SIG-M5 (cell line): ENCODE measurements at places on chromosomes 4 and X.

DNA sequence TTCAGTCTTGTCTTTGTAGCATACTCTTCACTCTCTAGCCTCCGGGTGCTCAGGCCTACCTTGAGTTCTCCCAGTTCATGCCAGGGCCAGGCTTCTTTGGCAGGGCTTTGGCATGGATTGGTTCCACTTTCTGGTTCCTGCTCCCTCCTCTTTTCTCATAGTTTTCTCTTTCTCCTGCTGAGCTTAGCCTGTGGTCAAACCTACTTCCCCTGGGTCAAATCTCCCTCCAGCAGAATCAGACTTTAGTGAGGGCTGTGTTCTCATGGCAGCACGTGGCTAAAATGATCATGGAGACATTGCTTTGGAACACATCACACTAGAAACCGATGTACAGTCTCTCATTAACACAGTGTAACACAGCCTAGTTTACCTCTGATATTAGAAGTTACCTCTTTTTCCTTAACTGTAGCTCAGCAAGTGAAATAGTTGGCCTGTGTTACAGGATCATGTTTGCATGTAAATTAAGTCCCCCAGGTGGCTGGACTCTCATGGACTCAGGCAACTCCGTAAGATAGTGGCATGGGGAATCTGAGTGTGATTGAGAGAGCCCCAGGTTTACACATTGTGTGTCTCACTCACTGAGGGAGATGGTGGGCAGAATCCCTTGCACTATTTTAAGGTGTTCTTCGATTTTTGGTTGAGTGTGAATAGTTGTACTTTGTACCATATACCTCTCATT, 13.3 kb downstream of the RAB9A start:
- DNase-seq, result no peak

- no peak for DNase-seq
Measured at GRCh38 chr4:13640149-13640940, 12.8 kb upstream of the BOD1L1 start.

DNA sequence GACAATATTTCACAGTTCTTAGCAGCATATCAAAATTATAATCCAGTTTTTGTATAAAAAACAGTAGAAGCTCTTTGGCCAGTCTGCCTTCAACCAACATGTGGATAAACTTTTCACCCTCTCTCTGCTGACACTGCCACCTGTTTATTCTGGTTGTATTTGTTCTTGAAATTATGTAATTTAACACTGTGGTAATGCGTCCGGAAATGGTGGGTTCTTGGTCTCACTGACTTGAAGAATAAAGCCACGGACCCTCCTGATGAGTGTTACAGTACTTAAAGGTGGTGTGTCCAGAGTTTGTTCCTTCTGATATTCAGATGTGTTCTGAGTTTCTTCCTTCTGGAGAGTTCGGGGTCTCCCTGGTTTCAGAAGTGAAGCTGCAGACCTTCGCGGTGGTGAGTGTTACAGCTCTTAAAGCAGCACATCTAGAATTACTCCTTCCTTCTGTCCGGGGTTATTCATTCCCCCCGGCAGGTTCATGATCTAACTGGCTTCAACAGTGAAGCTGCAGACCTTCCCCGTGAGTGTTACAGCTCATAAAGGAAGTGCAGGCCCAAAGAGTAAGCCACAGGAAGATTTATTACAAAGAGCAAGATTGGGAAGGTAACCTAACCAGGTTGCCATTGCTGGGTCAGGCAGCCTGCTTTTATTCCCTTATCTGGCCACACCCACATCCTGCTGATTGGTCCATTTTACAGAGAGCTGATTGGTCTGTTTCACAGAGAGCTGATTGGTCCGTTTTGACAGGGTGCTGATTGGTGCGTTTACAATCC, 15.7 kb downstream of the FAM184B start:
- DNase-seq, result no peak

DNA sequence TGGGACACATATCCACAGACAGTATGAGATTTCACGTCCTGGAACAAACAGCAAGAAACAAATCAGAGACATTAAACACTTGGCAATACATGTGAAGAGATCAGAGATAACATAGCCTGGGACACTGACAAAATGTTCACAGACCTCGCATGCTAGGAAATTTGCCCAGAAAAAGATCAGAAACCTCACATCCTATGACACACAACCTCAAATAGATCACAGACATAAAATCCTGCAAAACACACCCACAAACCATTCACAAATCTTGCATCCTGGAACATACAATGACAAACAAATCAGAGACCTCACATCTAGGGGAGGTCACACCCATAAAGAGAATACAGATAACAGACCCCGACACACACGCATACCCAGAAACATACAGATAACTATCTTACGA, 18.0 kb downstream of the SUV39H1 start:
- no peak for DNase-seq

DNA sequence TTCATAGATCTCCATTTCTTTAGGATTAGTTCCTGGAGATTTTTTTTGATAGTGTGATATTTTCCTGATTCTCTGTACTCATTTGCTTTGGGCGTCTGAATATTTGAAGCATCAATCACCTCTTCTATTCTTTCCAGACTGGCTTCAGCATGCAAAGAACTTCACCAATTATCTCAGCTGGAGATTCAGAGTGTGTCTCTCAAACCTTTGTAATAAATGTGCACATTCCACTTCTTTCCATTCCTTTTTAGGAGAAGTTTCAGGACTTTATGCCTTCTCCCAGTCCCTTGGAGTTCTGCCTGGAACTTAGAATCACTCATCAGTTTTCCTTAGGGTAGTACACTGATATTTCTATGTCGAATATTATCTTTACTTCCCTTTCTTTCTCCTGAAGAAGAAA, 334.8 kb downstream of the TEX13C start:
- DNase-seq, result no peak

- no peak for DNase-seq
Measured at GRCh38 chr4:749698-750666, 44.4 kb downstream of the PCGF3 start.

GRCh38 chr4:82043081-82043808, 330.5 kb downstream of the HNRNPD start:
- no peak for DNase-seq

DNA sequence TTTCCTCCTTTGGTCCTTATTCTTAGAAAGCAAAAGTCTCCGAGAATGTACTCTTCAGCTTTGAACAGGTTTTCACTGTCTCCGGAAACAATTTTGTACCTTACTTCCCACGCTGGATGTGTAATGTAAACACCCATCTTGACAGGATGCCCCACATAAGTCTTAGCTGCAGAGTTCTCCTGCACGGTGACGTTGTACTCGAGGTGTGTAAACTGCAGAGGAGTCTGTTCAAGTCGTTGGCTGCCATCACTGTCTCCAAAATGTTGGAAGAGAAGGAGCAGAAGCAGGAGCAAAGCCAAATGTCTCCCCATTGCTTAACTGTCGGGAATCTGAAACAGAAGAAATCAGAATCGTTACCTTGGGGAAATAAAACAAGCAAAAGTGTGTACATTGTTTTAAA, 14.1 kb downstream of the FAT1 start:
- no peak for DNase-seq
